ENCODE measurements at places on chromosomes 11 and 22.

DNA sequence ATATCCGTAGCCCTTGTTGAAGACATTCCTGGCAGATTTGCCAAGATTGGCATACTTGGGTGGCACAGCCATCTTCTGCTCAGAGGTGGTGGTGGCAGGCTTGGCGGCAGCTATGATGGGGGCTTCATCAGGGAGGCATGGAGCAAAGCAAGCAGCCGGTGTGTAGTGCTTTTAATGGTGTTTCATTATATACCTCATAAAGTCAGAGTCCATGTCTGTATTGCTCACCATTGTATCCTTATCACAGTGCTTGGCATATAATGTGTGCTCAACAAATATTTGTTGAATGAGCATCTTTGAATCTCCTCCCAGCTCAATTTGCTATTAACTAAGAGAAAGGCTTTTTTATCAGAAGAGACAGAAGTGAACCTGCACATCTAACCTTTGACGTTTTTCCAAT, 7.8 kb upstream of the DNHD1 start:
- H3K4me3 ChIP-seq: no peak overlapping the region
- no peak for DNase-seq
- no peaks in the 10 kb centered on the region for H3K27me3 ChIP-seq
- peaks cover 2% of the 10 kb centered on the region for H3K4me1 ChIP-seq

- DNase-seq: no peak
- no peaks in the 10 kb centered on the region for H3K4me1 ChIP-seq
- H3K36me3 ChIP-seq: no peaks in the 10 kb centered on the region
- peaks cover 5% of the 10 kb centered on the region for H3K27me3 ChIP-seq
Measured at GRCh38 chr11:119501777-119502405, 78.9 kb upstream of the THY1 start.

DNA sequence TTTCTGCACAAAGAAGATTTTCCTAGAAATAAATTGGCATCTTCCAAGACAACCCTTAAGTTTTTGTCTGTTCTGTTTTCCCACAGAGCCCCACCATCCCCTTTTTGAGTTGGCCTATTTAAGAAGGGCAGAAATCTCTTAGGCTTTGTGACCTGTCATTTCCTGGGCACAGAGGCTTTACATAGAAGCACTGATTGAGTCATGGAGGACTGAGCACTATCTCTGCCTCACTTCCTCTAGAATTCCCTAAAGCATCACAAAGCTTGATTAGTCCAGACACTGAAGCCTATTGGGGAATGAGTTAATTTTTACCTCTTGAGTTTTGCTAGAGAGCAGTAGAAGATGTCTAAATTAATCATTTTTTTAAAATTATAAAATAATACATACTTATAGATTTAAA, 25.4 kb downstream of the TRIM44 start:
- no peak overlapping the region for H3K27ac ChIP-seq
- peaks cover 21% of the 10 kb centered on the region for H3K36me3 ChIP-seq
- peaks cover 2% of the 10 kb centered on the region for H3K4me1 ChIP-seq
- H3K4me3 ChIP-seq: no peak overlapping the region
- no peaks in the 10 kb centered on the region for H3K27me3 ChIP-seq

- H3K4me3 ChIP-seq: no peak overlapping the region
- no peak for DNase-seq
- H3K27me3 ChIP-seq: no peaks in the 10 kb centered on the region
- no peaks in the 10 kb centered on the region for H3K4me1 ChIP-seq
- no peak overlapping the region for H3K27ac ChIP-seq
Measured at GRCh38 chr11:76714493-76714892, 43.9 kb upstream of the LRRC32 start.

GRCh38 chr11:103257360-103257759, 148.1 kb downstream of the DYNC2H1 start:
- no peak overlapping the region for H3K4me3 ChIP-seq
- H3K27ac ChIP-seq: no peak overlapping the region
- no peaks in the 10 kb centered on the region for H3K27me3 ChIP-seq

DNA sequence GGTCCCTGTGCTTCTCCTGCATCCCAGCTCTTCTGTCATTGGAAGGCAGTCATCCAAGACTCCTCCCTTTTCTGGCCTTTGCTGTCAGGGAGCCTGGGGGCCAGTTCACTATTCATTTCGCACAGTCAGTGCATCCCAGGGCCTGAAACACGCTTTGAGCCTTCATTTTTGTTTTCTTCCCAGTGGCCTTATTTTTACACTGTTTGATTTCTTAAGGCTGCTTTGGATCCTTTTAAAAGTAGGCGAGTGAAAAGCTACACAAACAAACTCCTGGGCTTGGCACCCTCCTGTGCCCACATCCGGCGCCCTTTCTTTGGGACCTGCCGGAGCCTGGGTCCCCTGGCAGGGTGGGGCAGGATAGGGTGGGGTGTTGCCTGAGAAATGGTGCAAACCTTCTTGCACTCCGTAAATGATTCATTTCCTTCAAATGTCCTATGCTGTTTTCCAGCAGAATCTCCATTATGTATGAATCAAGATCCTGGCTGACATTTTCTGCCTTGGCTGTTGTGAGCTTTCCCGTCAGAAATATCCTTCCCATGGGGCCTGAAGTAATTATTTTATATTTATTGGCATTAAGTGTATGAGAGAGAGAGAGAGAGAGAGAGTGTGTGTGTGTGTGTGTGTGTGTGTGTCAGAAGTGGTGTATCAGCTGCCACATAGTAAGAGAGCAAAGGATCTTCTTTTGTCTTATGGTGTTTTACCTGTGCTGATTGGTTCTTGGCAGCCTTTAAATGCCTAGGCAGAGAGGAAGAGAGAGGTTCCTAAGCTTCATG, 45.6 kb downstream of the BCR start:
- peaks cover 63% of the 10 kb centered on the region for H3K4me1 ChIP-seq
- no peaks in the 10 kb centered on the region for H3K27me3 ChIP-seq
- peaks cover 36% of the 10 kb centered on the region for H3K36me3 ChIP-seq
- peak; percentile 78 for DNase-seq

- no peaks in the 10 kb centered on the region for H3K4me1 ChIP-seq
Measured at GRCh38 chr11:2587976-2588748, 111.6 kb downstream of the KCNQ1OT1 start.

DNA sequence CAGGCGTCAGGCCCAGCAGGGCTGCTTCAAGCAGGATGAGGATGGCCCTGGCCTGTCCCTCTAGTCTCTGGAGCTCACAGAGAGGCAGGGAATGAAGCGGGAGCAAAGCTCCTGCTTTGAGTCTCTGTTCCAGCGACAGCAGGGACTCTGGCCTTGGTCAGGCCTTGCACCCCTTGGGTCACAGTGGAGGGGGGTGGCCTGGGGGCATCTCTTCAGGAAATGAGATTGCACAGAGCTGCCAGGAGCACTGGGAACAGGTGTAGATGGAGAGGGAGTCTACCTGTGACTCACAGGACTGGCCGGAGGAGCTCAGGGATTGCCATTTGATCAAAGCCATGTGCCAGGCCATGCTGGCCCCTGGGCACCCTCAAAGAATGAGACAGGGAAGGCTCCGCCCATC, 1.6 kb downstream of the ANO1 start:
- DNase-seq: no peak
- no peak overlapping the region for H3K4me3 ChIP-seq
- no peak overlapping the region for H3K27ac ChIP-seq
- no peaks in the 10 kb centered on the region for H3K4me1 ChIP-seq
- peaks cover 43% of the 10 kb centered on the region for H3K27me3 ChIP-seq

- DNase-seq: no peak
- H3K36me3 ChIP-seq: no peaks in the 10 kb centered on the region
- H3K4me1 ChIP-seq: no peaks in the 10 kb centered on the region
- H3K27ac ChIP-seq: no peak overlapping the region
Measured at GRCh38 chr11:27860811-27861210, 160.6 kb upstream of the BDNF start.

GRCh38 chr22:42878561-42879305, 21.7 kb upstream of the ARFGAP3 start:
- H3K27ac ChIP-seq: no peak overlapping the region
- H3K27me3 ChIP-seq: no peaks in the 10 kb centered on the region
- peaks cover 10% of the 10 kb centered on the region for H3K36me3 ChIP-seq
- H3K4me3 ChIP-seq: no peak overlapping the region
- no peak for DNase-seq

DNA sequence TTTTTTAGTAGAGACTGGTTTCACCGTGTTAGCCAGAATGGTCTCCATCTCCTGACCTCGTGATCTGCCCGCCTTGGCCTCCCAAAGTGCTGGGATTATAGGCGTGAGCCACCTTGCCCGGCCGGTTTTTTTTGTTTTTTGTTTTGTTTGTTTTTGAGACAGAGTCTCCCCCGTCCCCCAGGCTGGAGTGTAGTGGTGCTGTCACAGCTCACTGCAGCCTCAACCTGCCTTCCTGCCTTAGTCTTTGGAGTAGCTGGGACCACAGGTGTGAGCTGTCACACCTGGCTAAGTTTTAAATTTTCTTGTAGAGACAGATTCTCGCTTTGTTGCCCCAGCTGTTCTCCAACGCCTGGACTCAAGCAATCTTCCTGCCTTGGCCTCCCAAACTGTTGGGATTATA, 3.2 kb downstream of the PPIL2 start:
- H3K4me1 ChIP-seq: peaks cover 22% of the 10 kb centered on the region
- no peaks in the 10 kb centered on the region for H3K27me3 ChIP-seq
- H3K4me3 ChIP-seq: no peak overlapping the region
- DNase-seq: no peak

DNA sequence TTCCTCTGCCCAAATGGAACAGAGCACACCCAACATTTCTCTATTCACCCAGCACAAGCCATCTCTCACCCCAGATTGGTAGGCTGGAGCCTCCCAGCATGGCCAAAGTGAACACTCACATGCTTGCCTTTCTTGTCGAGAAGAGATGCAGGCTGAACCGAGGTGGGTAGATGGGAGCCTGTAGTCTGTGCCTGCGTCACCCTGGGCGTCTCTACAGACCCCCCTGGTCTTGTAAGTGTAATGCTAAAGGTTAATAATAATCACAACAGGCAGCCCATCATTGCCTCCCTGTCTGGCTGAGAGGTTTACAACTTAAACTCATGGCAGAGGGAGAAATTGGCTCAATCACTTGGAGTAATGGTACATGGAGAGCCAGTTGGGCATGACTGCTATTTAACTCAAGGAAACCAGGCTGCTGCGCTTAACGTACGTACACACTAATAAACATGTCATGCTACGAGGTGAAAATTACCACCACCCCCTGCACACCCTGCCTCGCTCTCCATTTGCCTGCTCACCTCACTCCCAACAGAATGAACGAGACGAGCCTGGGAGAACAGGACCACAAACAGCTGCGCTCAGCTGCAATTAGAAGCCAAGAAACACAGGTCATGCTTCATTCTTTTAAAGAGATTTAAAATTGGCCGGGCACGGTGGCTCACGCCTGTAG, 9.1 kb upstream of the ZBTB16 start:
- no peak overlapping the region for H3K27ac ChIP-seq
- H3K4me1 ChIP-seq: no peaks in the 10 kb centered on the region
- no peaks in the 10 kb centered on the region for H3K36me3 ChIP-seq

DNA sequence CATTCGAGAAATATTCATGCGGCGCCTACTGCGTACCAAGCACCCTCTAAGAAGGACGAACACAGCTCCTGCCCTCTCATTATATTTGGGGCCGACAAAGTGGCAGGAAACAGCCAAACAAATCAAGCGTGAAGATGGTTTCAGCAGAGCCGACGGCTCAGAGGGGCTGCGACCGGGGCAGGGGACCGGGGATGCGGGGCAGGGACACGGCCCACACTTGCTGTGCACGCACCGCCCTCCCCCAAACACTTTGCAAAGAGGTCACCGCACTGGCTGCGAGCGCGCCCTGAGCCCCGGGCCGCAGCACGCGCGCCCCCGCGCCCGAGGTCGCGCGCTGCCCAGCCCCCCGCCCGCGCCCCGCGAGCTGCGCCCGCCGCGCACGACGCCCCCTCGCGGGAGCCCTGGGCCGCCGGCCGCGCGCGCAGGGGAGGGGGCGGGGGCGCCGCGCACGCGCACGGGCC, 255 bp upstream of the SYNGR1 start:
- peak; percentile 68 for DNase-seq
- H3K4me1 ChIP-seq: peaks cover 7% of the 10 kb centered on the region
- H3K4me3 ChIP-seq: peak overlapping the region; percentile 68
- peaks cover 35% of the 10 kb centered on the region for H3K27me3 ChIP-seq

DNA sequence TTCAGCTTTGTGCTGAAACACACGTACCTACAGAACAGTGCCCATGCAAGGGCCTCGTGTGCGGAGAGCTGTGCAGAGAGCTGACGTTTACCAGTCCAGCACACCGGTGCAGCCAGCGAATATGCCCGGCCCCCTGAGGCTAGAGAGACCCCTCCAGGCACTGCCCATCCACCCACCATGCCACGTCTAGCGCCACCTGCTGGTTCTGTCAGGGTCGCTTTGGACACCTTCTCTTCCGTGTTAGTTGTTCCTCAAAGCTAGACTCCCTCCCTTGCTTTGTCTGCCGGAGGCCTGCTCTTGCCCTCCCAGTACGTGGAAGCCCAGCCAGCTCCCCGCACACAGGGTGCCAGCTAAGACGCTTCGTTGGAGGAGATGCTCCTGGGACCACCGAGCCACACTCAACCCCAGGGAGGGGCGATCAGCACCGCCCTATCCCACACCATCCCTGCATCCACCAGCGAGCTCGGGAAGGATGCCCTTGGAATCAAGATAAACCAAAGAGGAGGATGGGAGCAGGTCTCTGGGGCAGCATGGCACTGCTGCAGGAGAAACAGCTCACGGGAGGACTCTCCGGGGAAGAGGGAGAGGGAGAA, 43.4 kb downstream of the CPT1A start:
- H3K36me3 ChIP-seq: peaks cover 10% of the 10 kb centered on the region
- H3K27me3 ChIP-seq: no peaks in the 10 kb centered on the region
- no peaks in the 10 kb centered on the region for H3K4me1 ChIP-seq
- no peak overlapping the region for H3K27ac ChIP-seq
- H3K4me3 ChIP-seq: no peak overlapping the region

DNA sequence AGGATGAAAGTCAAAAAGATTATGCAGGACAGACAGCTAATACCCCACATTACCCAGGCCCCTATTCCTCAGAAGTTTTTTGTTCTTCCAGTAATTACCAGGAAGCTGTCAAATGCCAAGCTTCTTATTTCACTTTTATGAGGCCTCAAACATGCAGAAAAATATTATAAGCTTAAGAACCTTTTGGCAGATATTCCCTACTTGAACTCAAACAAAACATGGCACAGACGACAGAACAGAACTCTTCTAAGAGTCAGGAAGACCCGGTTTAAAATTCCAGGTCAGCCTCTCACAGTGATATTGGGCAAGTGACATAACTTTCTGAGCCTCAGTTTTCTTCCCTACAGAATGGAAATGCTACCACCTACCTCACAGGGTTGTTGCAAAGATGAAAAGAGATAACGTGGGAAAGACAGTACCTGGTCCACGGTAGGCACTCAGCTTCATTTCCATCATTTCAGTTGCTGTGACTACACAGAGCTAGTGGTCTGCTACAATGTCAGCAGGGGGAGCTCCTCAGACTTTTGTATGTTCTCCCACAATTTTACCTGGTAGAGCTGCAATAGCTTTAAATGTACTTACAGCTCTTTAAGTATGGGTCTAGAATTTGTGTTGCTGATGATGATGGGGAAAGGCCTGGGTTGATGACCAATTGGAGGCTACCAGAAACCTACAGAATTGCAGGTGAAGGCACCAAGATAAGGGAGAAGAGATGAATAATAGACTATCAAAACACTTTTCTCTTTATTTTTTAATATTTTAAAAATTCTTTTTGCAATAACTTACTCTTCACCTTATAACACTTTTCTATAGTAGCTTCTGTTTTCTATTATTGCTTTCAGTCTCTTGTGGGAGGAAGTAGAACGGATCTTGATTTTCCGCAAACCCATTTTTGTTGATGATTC, 98.3 kb upstream of the CHRM4 start:
- no peak overlapping the region for H3K4me3 ChIP-seq
- no peaks in the 10 kb centered on the region for H3K27me3 ChIP-seq
- H3K4me1 ChIP-seq: peaks cover 9% of the 10 kb centered on the region
- H3K36me3 ChIP-seq: peaks cover 15% of the 10 kb centered on the region
- DNase-seq: peak; percentile 79
